ENCODE measurements at places on chromosomes 11 and 22.
A peak's percentile ranks its signal among the peaks of the same experiment; 100 is the strongest.

DNA sequence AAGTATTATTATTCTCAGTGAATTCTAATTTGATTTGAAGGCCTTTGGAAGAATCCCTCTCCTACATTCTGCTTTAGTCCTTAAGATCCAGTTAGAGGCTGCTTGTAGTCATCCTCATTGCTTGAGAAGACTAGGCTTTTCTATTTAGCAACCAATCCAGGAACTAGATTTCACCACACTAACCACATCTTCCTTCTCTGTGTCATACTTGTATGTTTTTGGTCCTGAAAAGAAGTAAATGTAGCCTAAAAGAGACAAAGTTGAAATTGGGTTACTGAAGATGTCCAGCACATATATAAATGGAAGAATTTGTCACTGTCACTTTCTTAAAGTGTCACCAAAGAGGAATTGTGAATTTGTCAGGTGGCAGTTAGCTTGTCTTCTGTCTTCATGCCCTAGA, 46.6 kb upstream of the MMP7 start:
- DNase-seq, result peak; percentile 74

GRCh38 chr11:14635546-14635945, 8.1 kb upstream of the PDE3B start:
- DNase-seq, result peak; percentile 9

DNA sequence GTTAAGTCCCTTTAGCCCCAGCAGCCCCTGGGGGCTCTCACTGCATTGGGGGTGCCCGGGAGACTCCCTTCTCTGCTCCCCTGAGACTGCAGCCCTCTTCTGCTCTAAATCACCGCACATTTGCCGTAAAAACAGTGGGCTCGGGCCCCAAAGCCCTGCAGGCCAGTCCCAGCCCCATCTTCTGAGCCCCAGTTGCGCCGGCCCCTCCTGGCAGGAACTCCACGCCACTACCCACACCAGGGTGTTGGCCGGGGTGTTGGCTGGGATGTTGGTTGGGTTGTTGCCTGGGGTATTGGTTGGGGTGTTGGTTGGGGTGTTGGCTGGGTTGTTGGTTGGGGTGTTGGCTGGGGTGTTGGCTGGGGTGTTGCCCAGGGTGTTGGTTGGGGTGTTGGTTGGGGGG, 23.5 kb downstream of the OTUB1 start:
- no peak for DNase-seq

DNA sequence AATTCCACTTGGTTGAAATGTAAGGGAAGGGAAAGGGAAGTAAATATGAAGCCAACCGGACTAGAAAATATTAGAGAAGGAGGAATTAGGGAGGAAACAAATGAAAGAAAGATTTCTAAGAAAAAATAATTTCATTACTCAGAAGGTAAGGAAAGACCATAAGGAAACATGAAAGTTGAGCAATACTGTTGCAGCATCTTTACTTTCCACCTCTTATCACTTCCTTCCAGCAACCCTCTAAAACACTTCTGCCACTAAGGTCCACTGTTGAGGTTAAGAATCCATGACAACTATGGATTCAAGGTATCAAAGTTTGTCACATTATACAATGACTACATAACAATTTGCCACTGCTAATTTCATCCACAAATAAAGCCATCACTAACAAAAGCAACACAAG, 308.6 kb downstream of the DLG2 start:
- DNase-seq, result no peak

GRCh38 chr22:44821741-44822475, 69.5 kb downstream of the ARHGAP8 start:
- DNase-seq, result no peak
